ENCODE measurements at places on chromosomes 4 and X.

DNA sequence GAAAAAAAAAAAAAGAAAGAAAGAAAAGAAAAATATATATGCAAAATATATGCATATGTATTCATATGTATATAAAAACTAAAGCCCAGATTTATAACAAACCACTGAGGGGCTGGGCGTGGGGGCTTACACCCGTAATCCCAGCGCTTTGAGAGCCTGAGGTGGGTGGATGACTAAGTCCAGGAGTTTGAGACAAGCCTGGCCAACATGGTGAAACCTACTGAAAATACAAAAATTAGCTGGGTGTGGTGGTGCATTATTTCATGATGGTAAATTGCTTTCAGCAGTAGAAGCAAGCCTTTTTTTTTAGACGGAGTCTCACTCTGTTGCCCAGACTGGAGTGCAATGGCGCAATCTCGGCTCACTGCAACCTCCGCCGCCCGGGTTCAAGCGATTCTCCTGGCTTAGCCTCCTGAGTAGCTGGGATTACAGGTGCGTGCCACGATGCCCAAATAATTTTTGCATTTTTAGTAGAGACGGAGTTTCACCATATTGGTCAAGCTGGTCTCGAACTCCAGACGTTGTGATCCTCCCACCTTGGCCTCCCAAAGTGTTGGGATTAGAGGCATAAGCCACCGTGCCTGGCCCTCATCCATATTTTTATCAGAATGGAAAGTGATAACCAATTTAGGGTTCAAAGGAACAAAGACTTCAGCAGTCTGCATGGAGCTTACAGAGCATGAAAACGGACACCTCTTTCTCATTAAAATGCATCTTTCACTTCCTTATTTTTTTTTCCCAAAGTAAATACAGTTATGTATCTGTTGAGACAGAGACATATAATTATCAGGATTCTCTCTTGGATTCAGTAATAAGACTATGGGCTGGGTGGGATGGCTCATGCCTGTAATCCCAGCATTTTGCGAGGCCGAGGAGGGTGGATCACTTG, 27.7 kb upstream of the MOB1B start:
- no peak overlapping the region for H3K27ac ChIP-seq
- DNase-seq = no peak
- H3K27me3 ChIP-seq = no peaks in the 10 kb centered on the region
- no peaks in the 10 kb centered on the region for H3K4me1 ChIP-seq

GRCh38 chr4:107058828-107059227, 22.7 kb upstream of the DKK2 start:
- no peak for DNase-seq
- no peak overlapping the region for H3K4me3 ChIP-seq
- no peaks in the 10 kb centered on the region for H3K36me3 ChIP-seq
- no peaks in the 10 kb centered on the region for H3K27me3 ChIP-seq

GRCh38 chr4:103307453-103308247, 109.5 kb upstream of the CENPE start:
- H3K4me3 ChIP-seq = no peak overlapping the region
- H3K36me3 ChIP-seq = no peaks in the 10 kb centered on the region
- no peak overlapping the region for H3K27ac ChIP-seq
- DNase-seq = no peak

- H3K4me3 ChIP-seq = no peak overlapping the region
- H3K4me1 ChIP-seq = no peaks in the 10 kb centered on the region
- H3K36me3 ChIP-seq = no peaks in the 10 kb centered on the region
- H3K27me3 ChIP-seq = peaks cover 18% of the 10 kb centered on the region
- no peak overlapping the region for H3K27ac ChIP-seq
Measured at GRCh38 chr4:6008092-6008551, 10.1 kb downstream of the C4orf50 start.

DNA sequence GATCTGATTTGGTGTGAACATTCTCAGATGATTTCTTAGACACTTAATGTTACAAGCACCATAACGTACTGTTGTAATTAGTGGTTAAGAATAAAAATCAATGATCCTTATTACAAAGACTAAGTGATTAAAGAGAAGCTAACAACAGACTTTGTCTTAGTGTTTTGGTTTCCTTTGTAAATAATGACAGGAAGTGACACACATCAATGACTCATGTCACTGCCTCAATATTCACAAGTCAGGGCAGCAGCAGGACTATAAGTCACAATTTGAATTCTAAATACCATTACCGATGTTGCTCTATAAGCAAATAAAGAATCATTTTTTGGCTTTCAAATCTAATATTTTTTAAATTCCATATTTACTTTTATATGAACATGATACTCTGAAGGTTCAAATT, 115.8 kb upstream of the FAT4 start:
- H3K27ac ChIP-seq = no peak overlapping the region
- no peaks in the 10 kb centered on the region for H3K27me3 ChIP-seq
- peak; percentile 13 for DNase-seq
- H3K4me3 ChIP-seq = no peak overlapping the region

DNA sequence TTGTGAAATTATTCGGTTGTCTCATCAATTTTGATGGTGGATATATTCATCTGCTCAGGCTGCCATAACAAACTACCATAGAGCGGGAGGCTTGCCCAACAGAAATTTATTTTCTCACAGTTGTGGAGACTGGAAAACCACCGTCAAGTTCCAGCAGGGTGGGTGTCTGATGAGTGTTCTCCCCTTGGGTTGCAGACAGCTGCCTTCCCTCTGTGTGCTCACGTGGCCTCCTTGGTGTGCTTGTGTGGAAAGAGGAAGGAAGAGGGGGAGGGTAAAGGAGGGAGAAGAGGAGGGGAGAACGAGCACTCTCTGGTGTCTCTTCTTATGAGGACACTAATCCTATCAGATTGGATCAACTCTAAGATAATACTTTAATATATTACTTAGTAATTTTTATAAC, 123.8 kb upstream of the TEX13D start:
- no peaks in the 10 kb centered on the region for H3K4me1 ChIP-seq
- DNase-seq = no peak
- no peaks in the 10 kb centered on the region for H3K36me3 ChIP-seq
- no peak overlapping the region for H3K4me3 ChIP-seq

DNA sequence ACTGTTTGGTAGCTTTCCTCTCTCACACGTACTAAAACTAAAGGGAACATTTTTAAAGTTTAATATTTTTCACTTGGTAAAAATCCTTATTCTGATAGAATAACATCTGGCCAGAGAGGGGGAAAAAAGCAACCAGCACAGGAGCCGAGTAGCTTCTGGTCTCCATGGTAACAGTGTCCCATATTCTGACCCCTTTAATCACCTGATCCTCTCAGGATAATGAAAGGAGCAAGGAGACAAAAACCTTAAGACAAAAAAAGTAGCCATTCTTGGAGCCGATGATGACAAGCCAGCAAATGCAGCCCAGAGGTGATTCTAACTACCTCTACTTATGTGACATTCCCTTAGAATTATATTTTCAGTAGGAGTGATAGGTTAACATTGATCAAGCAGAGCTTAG, 126.6 kb downstream of the SLC39A8 start:
- DNase-seq = no peak
- H3K4me1 ChIP-seq = no peaks in the 10 kb centered on the region
- no peak overlapping the region for H3K4me3 ChIP-seq
- no peaks in the 10 kb centered on the region for H3K27me3 ChIP-seq
- H3K27ac ChIP-seq = no peak overlapping the region

DNA sequence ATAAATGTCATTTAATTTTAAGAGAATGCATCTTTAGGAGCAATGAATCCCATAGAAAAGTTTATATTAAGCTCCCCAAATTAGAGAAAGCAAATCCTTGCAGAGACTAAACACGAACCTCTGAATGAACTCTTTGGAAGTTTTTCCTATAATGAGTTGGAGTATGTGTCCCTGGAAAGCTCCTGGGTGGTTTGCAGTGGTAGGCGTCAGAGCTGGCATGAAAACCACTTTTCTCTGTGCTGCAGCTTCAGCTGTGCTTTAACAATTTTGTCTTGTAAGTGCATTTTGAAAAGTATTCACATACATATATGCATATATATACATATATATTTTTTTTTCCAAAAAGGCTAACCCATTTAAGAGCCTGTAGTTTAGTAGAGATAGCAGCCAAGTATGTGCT, 148.7 kb upstream of the TBC1D9 start:
- H3K27me3 ChIP-seq = no peaks in the 10 kb centered on the region
- DNase-seq = no peak
- H3K4me3 ChIP-seq = no peak overlapping the region
- no peak overlapping the region for H3K27ac ChIP-seq
- H3K36me3 ChIP-seq = no peaks in the 10 kb centered on the region
- no peaks in the 10 kb centered on the region for H3K4me1 ChIP-seq

DNA sequence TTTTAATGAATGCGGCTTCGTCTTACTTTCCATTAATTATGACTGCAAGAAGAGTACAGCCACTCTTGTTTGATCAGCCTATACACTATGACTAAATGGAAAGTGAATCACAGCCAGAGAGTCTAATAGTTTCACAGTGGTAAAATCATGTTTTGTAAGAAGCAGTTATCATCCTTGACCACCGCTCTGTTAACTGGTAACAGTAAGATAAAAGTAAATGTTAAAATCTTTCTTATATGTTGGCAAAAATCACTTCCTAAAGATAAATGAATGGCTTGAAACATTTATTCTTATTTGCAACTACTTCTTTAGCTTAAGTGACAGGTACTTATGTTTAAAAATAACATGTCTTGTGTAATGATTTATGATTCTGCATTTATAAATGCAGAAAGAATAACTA, 13.2 kb downstream of the GALNT7 start:
- peak overlapping the region; percentile 21 for H3K4me3 ChIP-seq
- no peaks in the 10 kb centered on the region for H3K27me3 ChIP-seq
- H3K27ac ChIP-seq = peak overlapping the region; percentile 76
- peak; percentile 91 for DNase-seq
- no peaks in the 10 kb centered on the region for H3K36me3 ChIP-seq

GRCh38 chrX:132364313-132364712, 124.5 kb downstream of the MBNL3 start:
- H3K4me3 ChIP-seq = no peak overlapping the region
- DNase-seq = no peak
- H3K4me1 ChIP-seq = no peaks in the 10 kb centered on the region
- H3K27ac ChIP-seq = no peak overlapping the region
- H3K36me3 ChIP-seq = no peaks in the 10 kb centered on the region

DNA sequence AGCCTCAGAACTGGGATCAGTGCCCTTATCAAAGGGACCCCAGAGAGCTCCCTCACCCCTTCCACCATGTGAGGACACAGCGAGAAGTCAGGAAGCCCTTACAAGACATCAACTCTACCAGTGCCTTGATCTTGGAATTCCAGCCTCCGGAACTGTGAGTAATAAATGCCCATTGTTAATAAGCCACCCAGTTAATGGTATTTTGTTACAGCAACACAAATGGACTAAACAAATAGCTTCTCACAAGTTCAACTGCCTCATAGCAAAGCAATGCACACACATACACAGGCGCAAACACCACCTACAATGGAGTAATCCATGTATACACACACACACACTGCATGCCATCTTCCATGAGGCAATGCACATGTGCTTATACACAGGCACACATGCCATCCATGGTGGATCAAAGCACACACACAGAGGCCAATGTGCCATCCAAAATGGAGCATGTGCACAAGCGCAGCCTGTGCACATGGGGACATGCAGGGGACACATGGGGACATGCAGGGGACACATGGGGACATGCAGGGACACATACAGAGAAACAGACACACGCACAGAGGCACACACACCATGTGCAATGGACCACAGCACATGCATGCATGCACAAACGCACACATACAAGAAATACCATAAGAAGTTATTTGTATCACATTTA, 137.6 kb upstream of the TBL1X start:
- no peaks in the 10 kb centered on the region for H3K36me3 ChIP-seq
- H3K4me3 ChIP-seq = no peak overlapping the region
- H3K4me1 ChIP-seq = peaks cover 9% of the 10 kb centered on the region
- no peaks in the 10 kb centered on the region for H3K27me3 ChIP-seq

- H3K36me3 ChIP-seq = no peaks in the 10 kb centered on the region
- H3K27me3 ChIP-seq = no peaks in the 10 kb centered on the region
- no peaks in the 10 kb centered on the region for H3K4me1 ChIP-seq
- H3K27ac ChIP-seq = no peak overlapping the region
- no peak overlapping the region for H3K4me3 ChIP-seq
- DNase-seq = no peak
Measured at GRCh38 chr4:174757736-174758135, 71.3 kb downstream of the GLRA3 start.

GRCh38 chrX:19593690-19594089, 78.4 kb upstream of the MAP3K15 start:
- H3K27ac ChIP-seq = no peak overlapping the region
- no peaks in the 10 kb centered on the region for H3K27me3 ChIP-seq
- peaks cover 3% of the 10 kb centered on the region for H3K4me1 ChIP-seq
- DNase-seq = peak; percentile 23
- no peaks in the 10 kb centered on the region for H3K36me3 ChIP-seq
- no peak overlapping the region for H3K4me3 ChIP-seq

- no peaks in the 10 kb centered on the region for H3K4me1 ChIP-seq
- DNase-seq = no peak
- H3K36me3 ChIP-seq = no peaks in the 10 kb centered on the region
Measured at GRCh38 chrX:109533005-109533404, 3.6 kb upstream of the NXT2 start.

DNA sequence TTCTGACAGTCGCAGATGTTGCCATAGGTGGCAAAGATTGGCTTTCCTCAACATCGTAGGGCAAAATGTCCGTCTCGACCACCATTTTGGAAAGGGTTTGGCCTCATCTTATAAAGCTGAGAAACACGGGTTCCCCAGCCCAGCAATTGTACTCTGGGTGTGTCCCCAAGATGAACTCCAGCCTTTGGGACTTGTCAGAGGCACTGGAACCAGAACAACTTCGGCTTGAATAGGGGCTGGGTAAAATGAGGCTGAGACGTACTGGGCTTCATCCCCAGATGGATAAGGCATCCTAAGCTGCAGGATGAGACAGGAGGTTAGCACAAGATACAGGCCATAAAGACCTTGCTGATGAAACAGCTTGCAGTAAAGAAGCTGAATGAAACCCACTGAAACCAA, 151.9 kb downstream of the CRLF2 start:
- H3K36me3 ChIP-seq = no peaks in the 10 kb centered on the region
- H3K27ac ChIP-seq = no peak overlapping the region
- no peak overlapping the region for H3K4me3 ChIP-seq
- no peaks in the 10 kb centered on the region for H3K27me3 ChIP-seq

DNA sequence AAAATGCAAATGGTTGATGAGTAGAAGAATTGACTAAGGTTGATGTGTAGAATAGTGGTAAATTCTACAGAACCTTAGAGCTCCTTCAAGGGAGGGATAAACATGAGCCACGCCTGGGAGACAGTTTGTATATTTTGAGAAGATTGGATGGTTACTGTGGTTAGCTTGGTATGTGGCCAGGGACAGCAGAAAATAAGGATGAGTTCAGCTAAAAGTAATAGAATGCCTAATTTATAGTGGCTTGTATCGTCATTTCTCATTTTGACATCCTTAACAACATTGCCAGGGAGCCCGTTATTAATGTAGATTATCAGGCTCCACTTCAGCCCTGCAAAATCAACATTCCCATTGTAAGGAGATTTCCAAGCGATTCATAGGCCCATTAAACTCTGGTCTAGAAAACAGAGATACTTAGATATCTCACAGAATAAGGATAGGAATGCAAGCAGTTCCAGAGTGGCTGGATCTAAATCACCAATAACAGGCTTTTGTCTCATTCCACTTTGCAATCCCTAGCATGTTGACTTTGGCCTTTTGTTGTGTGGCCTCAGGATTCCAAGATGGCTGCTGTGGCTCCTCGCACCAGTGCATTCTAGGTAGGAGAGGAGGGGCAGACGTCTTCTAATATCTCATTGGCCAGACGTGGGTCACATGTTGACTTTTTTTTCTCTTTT, 6.4 kb upstream of the PTTG2 start:
- H3K36me3 ChIP-seq = no peaks in the 10 kb centered on the region
- H3K4me3 ChIP-seq = no peak overlapping the region
- DNase-seq = peak; percentile 80
- H3K4me1 ChIP-seq = no peaks in the 10 kb centered on the region

GRCh38 chr4:5971078-5971450, 47.2 kb downstream of the C4orf50 start:
- no peak for DNase-seq
- H3K27ac ChIP-seq = no peak overlapping the region
- no peaks in the 10 kb centered on the region for H3K4me1 ChIP-seq
